Lower leg skin (tissue), 4 donors: ENCODE measurements at places on chromosomes 6 and 20. TPM values are rescaled to one million over a fixed set of nuclear protein-coding genes. Genes with fewer than 3 reads are reported as not detected.

The TOX2 gene
- total RNA-seq = 5.2 TPM

The ZSCAN31 gene
- total RNA-seq = 10.1 TPM

The DEFB116 gene
- total RNA-seq = not detected

The ADGRG6 gene
- 41.8 TPM for total RNA-seq

The TRIM31 gene
- not detected for total RNA-seq

The NKAPL gene
- total RNA-seq = 0.75 TPM

The REM1 gene
- 4.4 TPM for total RNA-seq
